Stimulated activated CD8-positive, alpha-beta memory T cell treated with anti-CD3 and anti-CD28 coated beads, Interleukin-4, amount 100 ng/mL, for 24 hours (primary cell): ENCODE measurements at places on chromosomes 4 and X.

GRCh38 chrX:30310429-30311206, 1.4 kb upstream of the NR0B1 start:
- no peak for DNase-seq

DNA sequence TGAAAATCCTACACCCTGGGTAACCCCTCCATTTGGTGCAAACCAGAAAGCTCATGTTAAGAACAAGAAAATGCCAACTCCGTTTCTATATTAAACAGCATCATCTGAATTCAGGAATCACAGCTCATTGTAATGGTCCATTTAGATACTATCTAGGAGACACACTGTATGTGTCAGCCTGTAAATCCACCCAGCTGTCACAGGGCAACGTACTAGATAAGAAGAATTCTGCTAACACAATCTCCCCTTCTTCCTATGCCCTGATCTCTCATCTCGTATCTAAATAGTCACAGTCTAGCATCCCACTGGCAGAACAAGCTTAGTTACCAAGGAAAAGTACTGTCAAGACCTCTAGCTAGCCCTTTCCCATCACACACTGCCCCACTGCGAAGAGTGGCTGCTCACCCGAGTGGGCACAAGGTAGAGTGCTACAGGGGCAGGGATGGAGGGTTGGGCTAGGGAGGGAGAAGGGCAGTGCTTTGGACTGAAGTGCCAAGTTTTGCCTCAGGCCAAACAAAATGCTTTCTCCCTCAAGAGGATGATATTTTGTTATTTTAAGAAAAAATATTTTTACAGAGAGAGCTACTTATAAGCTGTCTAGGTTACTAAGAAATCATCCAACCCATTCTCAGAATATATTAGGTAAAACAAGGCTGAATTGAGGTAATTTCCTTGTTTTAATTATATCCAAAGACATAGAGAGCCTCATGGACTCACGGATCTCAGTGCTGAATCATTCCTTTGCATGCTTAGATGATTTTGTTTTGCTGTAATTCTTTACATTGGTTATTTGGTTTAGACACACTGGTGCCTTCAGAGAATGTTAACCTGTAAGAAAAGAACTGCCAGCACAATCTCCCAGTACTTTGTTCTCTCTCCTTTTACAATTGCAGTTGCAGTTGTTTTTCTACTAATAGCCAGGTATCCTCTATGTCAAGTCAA, 196.6 kb downstream of the PRDM5 start:
- DNase-seq: no peak

DNA sequence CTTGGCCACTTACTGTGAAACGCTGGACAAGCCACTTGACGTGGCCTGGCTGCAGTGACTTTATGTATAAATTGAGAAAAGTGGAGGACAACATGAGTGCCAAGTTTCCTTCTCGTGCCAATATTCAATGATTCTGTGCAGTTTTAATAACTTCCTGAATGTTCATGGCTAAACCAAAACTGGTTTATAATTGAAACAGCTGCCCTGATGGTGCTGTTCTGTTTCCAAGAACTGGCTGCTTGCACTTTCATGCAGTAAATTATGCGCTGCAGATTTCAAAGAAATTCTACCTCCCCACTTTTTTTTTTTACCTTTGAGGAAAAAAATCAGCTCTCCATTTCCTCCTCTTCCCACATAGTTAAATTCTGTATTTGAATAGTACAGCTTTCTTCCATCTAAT, 205.2 kb upstream of the CASK start:
- no peak for DNase-seq

DNA sequence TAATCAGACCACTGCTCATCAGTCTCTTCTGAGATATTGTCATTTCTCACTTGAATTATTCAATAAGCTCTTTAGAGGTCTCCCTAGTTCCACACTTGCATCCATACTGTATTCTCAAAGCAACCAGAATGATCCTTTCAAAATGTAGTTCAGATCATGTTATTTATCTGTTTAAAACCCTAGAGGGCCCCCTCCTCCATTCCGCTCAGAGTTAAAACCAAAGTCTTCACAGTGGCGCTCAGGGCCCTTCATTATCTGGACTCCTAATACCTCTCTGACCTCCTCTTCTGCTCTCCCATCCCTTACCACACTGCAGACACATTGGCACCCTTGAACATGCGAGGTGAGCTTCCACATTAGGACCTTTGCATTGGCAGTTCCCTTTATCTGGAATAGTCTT, 32.7 kb upstream of the HPGDS start:
- no peak for DNase-seq

- no peak for DNase-seq
These were observed 17.4 kb upstream of the FAM47E start for GRCh38 chr4:76233967-76234678.

DNA sequence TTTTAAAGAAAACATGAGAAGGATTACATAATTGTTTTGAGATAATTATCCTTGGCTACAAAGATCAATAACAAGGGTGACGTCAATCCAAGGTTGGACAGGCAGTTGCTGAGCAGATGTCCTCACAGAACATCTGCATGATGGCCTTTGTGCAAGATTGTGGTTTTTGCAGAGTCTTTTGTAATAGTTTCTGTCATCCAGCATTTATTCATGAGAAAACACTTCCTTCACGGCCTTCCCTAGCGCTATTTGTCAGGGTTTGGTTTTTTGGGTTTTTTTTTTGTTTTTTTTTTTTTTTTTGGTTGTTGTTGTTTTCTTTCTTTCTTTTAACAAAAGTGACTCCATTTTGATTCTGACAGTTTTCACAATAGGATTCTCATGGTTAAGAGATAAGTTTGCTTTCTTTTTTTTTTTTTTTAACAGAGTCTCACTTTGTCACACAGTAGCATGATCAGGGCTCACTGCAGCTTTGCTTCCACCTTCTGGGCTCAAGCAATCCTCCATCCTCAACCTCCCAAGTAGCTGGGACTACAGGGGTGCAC, 31.5 kb upstream of the ELF2 start:
- DNase-seq: no peak

GRCh38 chrX:1239681-1240142, 27.3 kb upstream of the CRLF2 start:
- DNase-seq: peak; percentile 23
